ENCODE measurements at places on chromosomes 4 and X.

GRCh38 chrX:129058405-129058804 lies 464.9 kb downstream of the SMARCA1 start:
- no peak for DNase-seq

DNA sequence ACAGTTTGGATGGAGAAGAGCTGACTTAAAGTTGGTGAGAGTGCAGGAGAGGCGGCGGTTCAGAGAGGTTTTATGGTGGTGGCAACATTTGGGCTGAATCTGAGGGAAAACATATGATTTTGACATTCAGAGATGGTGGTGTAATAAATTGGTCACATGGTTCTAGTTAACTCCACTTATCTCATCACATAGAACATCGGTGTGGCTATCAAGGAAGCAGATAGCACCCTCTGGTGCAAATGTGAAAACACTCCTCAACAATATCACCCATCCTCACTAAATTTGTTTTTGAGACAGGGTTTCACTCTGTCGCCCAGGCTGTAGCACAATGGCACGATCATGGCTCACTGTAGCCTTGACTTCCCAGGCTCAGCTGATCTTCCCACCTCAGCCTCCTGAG lies 28.8 kb downstream of the SUPT20HL2 start:
- no peak for DNase-seq

DNA sequence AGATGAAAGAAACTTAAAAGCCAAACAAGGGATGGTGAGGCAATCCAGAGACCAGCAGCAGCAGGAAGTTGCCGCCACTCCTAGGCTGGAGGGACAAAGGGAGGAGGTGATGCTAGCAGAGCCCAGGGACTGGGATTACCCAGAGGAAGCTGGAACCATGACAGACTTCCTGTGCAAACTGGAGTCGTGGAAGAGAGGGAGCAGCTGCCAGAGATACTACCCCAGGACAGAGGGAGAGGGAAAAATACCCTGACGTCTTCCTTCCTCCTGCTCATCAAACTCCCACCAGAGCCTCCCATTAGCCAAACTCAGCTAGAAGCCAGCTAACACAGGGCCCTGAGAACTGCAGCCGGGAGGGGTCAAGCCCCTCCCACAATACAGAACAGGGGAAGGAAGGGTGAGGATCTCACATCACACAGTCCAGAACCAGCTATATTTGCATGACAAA lies 101.2 kb upstream of the KLF3 start:
- no peak for DNase-seq

DNA sequence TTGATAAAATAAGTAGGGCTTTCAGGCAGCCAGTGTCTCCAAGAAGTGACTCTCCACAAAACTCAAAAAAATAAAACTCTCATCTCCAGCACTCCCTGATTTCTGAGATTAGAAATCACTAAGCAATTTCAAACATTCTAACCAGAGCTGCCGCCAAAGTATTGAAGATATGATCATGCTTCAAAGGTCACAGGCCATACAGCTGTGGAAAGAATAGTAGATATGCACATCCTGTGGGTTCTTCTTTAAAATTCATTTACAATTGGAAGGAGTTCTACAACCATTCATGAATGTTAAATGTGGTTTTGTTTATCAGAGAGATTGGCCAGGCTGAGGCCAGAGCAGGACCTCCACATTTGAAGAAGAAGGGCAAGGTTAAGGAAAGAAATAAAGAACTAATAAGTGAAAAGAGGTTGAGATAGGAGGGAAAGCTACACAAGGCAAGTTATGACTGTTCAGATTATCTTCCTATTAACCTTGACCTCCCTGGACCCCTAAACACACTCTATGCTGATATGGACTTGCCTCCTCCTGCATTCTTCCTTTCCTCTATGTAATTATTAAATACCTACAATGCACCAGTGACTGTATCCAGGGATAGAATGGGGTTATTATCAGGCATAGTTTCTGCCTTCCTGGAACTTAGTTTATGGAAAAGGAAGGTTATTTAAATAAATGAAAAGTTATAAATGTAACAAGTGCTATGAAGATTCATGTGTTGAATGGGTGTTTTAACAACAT lies 56.4 kb downstream of the USP38 start:
- no peak for DNase-seq

Data from stimulated activated CD4-positive, alpha-beta T cell treated with anti-CD3 and anti-CD28 coated beads, Interleukin-1b, Interleukin-23, amount 100 ng/mL, for 1 hour (primary cell).